ENCODE measurements at places on chromosomes 7 and 10.

- DNase-seq = no peak
Observed at GRCh38 chr10:16929069-16929468, 111.8 kb upstream of the RSU1 start.

- DNase-seq = no peak
Observed at GRCh38 chr10:43199088-43199683, 60.9 kb downstream of the CSGALNACT2 start.

DNA sequence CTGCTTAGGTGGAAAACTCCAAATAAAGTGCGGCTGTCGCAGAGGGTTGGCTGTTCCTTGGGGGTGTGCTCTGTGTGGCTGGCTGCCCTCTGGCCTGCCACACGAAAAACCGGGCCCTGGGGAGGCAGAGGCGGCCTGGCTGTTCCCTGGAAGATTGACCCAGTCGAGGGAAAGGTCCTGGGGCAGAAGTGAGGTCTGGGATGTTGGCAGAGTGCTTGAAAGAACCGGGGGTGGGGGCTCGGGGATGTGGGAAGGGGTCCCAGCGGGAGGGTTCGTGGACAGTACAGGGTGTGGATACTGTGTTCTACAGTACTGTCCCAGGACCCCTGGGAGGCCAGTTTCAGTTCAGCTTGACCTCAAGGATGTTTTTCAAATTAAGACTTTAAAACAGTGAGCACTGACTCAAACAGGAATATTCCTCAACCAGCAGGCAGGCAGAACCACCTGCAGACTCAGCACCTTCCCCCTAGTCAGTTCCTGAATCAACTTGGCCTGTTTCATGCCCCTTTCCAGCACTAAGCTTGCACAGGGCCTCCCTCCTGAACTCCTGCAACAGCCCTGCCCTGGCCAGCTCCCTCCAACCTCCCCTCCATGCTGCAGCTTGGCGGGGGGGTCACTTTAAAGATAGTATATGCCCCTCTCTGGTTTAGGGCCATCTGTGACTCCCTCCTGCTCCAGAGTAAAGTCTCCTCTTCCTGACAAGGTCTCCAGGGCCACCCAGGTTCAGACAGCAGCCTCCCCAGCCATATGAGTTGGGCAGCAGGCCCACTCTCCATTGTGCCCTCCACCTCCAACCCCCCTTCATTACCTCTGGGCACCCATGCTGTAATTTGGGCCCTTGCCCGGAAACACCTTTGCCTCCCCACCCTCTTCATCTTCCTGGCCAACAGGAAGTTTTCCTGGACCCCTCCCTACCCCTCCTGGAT lies 3.2 kb upstream of the ATP6V1F start:
- no peak for DNase-seq

DNA sequence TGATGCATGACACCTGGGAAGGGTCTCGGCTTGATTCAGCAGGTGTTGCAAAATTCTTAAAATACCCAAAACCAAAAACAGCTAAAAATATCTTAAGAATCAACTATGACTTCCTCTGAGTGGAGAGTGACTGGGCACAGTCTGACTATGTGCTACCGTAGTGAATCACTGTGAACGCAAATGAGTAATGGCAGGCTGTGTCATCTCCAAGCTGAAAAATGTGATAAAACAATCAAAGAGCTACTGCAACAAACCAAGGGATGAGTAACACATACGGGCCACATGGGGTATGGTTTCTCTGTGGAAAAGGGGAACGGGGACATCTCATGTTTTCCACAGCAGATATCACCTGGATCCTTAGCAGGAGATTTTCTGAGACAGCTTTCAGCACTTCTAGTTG lies 127.5 kb downstream of the ABCA13 start:
- no peak for DNase-seq

DNA sequence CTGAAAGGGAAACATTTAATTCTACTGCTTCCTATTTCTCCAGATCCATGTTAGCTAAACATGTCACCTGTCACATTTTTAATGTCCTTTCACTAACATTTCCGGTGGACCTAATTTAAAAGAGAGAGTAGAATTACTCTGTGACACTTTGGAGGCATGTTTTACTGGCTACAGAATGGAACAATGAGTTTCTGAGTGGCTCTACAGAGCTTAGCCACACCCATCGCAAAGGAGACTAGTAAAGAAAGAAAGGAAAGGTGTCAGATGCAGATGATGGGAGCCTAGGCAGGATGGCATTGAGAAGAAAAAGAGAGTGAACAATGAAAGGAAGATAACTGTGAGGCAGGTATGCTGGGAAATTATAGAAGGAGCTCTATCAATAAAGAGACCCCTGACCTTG lies 35.9 kb downstream of the NDUFB2 start:
- DNase-seq = no peak
